Metanephros (tissue), 2 donors: ENCODE measurements at places on chromosomes 1 and 21. TPM values are rescaled to one million over a fixed set of nuclear protein-coding genes. Genes with fewer than 3 reads are reported as not detected.

Gene AMY1A
- not detected for total RNA-seq

Gene CLCA1
- total RNA-seq, result not detected

Gene FH
- total RNA-seq, result 67.3 TPM

Gene AHDC1
- 45.4 TPM for total RNA-seq

Gene GBP6
- 0.12 TPM for total RNA-seq

Gene RNF186
- 0.18 TPM for total RNA-seq

Gene IGFN1
- total RNA-seq, result 2.8 TPM

Gene ENSA
- total RNA-seq, result 82.9 TPM

Gene PCP4L1
- total RNA-seq, result 1.3 TPM

Gene PTGFR
- 2.6 TPM for total RNA-seq

Gene VANGL1
- total RNA-seq, result 11.5 TPM

Gene DFFA
- 39.0 TPM for total RNA-seq

Gene CD1E
- total RNA-seq, result 0.82 TPM

Gene RIMKLA
- 0.35 TPM for total RNA-seq

Gene SEC16B
- 6.3 TPM for total RNA-seq

Gene ENO1
- 581 TPM for total RNA-seq

Gene THBS3
- total RNA-seq, result 27.5 TPM

Gene TRIM46
- total RNA-seq, result 2.3 TPM

Gene FCRL1
- 2.2 TPM for total RNA-seq

Gene IGSF8
- 32.8 TPM for total RNA-seq

Gene CD101
- total RNA-seq, result 2.4 TPM

Gene AGPAT3
- total RNA-seq, result 44.7 TPM

Gene HPDL
- total RNA-seq, result 5.8 TPM

Gene BLACAT1
- total RNA-seq, result 0.70 TPM

Gene CLIC6
- 1.5 TPM for total RNA-seq

Gene PGLYRP4
- total RNA-seq, result not detected

Gene CREB3L4
- 15.7 TPM for total RNA-seq

Gene BGLAP
- total RNA-seq, result 2.1 TPM
